Stimulated activated CD4-positive, alpha-beta T cell treated with anti-CD3 and anti-CD28 coated beads, TNF-alpha, amount 100 ng/mL, for 1 hour (primary cell): ENCODE measurements at places on chromosomes 5 and 9.

DNA sequence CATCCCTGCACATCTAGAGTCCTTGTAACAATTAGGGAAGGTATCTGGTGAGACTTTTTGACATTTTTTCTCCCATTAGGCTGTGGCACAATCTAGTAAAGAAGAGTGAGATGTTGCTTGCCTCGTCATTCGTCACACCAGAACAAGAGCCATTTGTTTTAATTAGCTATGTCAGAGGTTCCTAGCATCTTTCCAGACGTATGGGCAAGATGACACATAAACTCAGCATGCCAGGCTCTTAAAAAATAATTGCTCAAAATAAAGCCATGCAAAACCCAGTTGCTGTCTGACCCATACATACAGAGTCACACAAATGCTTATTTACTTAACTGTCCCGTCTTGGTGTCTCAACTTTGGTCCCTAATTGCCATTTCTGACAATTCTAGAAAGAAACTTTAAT lies 125.9 kb downstream of the TRPM3 start:
- DNase-seq, result no peak

GRCh38 chr5:141636106-141636412 lies 590 bp downstream of the HDAC3 start:
- no peak for DNase-seq

GRCh38 chr5:102713278-102713677 lies 41.8 kb upstream of the PAM start:
- no peak for DNase-seq

DNA sequence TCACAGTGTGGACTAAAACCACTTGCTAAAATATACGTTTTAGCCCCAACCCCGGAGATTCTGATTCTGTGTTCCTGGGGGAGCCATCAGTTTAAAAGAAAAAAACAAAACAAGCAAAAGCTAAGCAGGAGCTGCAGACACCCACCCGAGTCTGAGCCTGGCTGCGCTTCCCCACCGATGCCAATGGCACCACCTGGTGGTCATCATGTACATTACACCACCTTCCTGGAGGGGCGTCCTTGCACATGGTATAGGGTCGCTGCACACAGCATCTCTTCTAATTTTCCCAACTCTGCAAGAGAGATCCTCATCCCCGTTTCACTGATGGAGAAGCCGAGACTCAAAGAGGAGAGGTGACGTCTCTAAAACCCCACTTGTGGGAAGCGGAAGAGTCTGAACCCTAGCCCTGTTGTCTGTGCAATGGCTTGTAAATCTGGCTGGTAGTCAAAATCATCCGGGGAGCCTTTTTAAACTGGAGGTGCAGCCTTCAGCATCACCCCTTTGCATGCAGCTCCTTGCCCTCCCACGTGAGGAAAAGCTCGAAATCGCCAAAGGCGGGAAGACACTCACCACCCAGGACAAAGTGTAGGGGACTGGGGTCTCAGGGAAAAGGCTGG lies 23.1 kb upstream of the CNOT6 start:
- peak; percentile 24 for DNase-seq

DNA sequence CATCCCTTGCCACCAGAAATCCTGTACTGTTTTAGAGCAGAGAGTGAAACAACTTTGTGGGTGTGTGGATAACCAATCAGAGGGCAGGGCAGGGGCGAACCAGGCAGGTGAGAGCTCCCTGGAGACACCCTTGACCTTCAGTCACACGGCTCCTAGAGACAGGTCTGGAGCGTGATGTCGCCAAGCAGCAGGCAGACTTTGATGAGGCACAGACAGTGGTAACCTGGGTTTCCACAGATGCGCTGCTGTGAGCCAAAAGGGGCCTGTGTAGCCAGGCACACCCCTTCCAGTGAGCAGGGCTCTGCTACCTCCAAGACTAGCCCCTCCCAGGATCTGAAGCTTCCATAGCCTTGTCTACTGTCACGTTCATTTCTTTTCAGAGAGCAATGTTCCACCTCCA lies 317.8 kb upstream of the ADCY2 start:
- no peak for DNase-seq

GRCh38 chr9:124257844-124258606 lies at the start of gene NEK6:
Gene NEK6 (plus strand): TSS chr9:124257949. CDS start chr9:124301965, 44,016 bp downstream.
- DNase-seq, result no peak

- DNase-seq, result no peak
Measured at GRCh38 chr5:133910571-133910970, 57.9 kb downstream of the C5orf15 start.

DNA sequence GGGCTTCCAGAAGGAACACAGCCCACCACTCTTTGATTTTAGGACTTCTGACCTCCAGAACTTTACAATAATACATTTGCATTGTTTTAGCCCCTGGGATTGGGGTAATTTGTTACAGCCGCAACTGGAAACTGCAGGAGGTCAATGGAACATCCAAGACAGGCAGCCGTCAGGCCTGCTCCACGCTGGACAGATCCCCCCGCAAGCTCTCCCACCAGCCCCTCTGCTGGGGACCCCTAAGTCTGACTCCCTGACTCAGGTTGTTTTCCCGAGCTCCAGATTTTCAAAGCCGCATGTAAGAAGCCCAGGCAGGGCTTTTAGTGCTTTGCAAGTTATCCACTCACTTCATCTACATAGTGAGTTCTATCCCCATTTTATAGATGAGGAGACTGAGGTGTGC lies 127.6 kb downstream of the PAX5 start:
- no peak for DNase-seq

DNA sequence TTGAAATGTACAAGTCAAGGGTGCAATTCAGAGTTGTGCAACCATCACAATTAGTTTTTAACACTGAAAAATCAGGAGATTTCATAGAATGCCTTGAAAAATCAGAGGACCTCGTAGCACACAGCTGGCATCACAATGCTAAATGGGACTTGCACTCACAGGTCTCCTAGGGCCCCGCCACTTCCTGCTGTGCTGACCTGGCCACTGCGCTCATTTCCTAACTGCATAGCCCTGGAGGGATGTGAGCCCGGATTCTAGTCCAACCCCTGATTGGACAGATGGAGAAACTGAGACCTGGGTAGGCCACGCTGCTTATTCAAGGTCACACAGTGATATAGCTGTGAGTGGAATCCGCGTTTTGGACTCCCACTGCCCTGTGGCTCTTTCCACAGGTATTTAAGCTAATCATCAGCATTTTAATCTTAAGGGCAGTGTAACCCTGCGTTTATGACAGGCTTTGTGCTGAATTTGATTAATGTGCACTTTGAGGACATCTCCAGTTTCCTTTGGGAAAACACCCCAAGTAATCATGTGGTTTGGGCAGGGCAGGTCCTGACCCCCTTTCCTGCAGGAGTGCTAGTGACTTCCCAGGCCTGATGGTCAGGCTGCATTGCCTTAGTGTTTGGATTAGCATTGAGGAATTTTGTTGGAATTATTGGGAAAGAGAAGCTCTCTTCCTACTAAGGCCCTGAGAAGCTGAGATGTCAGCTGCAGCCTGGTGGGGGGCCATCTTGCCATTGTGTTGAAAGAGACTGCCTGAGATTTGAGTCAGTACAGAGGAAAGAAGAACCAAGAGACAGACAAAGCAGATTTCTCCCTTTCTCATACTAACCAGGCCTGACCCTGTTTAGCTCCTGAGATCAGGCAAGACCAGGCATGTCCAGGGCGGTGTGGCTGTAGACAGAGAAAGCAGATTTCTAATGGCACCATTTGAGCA lies 36.2 kb downstream of the STC2 start:
- DNase-seq, result no peak

GRCh38 chr9:98702835-98703380 lies 5.8 kb downstream of the GABBR2 start:
- DNase-seq, result no peak

GRCh38 chr5:127419683-127420257 lies 97.7 kb upstream of the PRRC1 start:
- DNase-seq, result no peak
